Thoracic aorta (tissue), 2 donors: ENCODE measurements at places on chromosomes 12 and 14. TPM values are rescaled to one million over a fixed set of nuclear protein-coding genes. Genes with fewer than 3 reads are reported as not detected.

GRCh38 chr12:49260166-49260565, 4.7 kb upstream of the TUBA1C start:
- peak overlapping the region; percentile 6 for H3K4me3 ChIP-seq
- no peak for DNase-seq
- no peaks in the 10 kb centered on the region for H3K27me3 ChIP-seq

- no peak for DNase-seq
- H3K36me3 ChIP-seq = no peaks in the 10 kb centered on the region
- no peaks in the 10 kb centered on the region for H3K4me1 ChIP-seq
- H3K27ac ChIP-seq = no peak overlapping the region
Observed at GRCh38 chr14:98913967-98914650, 357.9 kb downstream of the BCL11B start.

GRCh38 chr12:132270516-132270915, 58.9 kb downstream of the GALNT9 start:
- no peaks in the 10 kb centered on the region for H3K36me3 ChIP-seq
- no peak overlapping the region for H3K27ac ChIP-seq
- no peak for DNase-seq
- no peaks in the 10 kb centered on the region for H3K4me1 ChIP-seq
- H3K4me3 ChIP-seq = no peak overlapping the region
- H3K27me3 ChIP-seq = no peaks in the 10 kb centered on the region

- peak; percentile 15 for DNase-seq
- H3K27ac ChIP-seq = no peak overlapping the region
Observed at GRCh38 chr14:49461529-49462401, 124.4 kb downstream of the RPS29 start.

Gene TRIM9
- 0.41 TPM for total RNA-seq

- no peaks in the 10 kb centered on the region for H3K27me3 ChIP-seq
- H3K4me3 ChIP-seq = no peak overlapping the region
- peaks cover 48% of the 10 kb centered on the region for H3K4me1 ChIP-seq
Observed at GRCh38 chr14:76904740-76905569, 78.7 kb downstream of the LRRC74A start.
